ENCODE measurements at places on chromosomes 1 and 21.

DNA sequence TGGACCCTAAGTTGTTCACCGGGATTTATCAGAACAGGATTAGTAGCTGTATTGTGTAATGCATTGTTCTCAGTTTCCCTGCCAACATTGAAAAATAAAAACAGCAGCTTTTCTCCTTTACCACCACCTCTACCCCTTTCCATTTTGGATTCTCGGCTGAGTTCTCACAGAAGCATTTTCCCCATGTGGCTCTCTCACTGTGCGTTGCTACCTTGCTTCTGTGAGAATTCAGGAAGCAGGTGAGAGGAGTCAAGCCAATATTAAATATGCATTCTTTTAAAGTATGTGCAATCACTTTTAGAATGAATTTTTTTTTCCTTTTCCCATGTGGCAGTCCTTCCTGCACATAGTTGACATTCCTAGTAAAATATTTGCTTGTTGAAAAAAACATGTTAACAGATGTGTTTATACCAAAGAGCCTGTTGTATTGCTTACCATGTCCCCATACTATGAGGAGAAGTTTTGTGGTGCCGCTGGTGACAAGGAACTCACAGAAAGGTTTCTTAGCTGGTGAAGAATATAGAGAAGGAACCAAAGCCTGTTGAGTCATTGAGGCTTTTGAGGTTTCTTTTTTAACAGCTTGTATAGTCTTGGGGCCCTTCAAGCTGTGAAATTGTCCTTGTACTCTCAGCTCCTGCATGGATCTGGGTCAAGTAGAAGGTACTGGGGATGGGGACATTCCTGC lies 3.9 kb upstream of the OLFML3 start:
- DNase-seq = no peak

GRCh38 chr1:99292886-99293285 lies 28.6 kb downstream of the PLPPR4 start:
- DNase-seq = no peak

- no peak for DNase-seq
Observed at GRCh38 chr1:56025942-56026341, 553.4 kb downstream of the PLPP3 start.

- DNase-seq = no peak
Observed at GRCh38 chr1:216310776-216311175, 112.5 kb downstream of the USH2A start.

DNA sequence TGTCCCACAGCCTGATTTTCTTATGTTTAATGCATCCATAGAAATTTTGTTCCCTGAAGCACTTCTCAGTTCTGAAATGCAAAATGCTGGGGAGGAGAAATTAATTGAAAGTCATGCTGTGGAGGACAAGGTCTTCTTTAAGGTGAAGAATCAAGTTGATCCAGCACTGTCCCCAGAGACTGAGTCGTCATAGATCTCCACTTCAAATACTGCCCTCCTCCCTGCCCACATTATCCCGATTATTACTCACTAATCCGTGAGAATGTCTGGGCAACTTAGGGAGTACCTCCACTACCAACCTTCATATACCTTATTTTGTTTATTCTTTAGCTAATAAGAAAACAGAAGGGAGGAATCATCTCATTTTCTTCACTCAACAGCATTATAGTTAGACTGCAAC lies 70.0 kb upstream of the FMN2 start:
- DNase-seq = no peak

- DNase-seq = no peak
Observed at GRCh38 chr1:60984062-60984799, 98.1 kb upstream of the NFIA start.

DNA sequence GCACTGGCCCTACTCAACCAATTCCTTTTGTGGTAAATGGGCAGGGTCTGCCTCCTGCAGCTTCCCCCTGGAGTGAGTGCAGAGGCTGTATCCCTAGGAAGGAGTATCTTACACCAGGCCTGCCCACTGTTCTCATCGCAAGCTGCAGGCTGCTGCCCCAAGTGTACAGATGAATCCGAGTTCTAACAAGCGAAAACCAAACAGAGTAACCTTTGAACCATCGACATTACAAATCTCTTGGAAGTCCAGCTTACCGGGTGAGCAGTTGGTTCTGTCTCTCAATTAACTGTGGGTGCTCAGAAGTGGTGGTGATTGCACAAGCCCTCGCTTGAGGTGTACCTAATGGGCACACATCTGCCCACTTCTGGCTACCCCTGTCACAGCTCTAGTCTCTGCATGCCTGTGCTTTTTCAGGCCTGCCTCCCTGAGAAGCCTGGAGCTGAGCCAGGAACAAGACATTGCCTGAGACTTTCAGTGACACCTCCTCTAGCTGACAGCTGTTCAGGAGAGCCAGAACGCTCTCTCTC lies 22.7 kb downstream of the INAVA start:
- DNase-seq = no peak

DNA sequence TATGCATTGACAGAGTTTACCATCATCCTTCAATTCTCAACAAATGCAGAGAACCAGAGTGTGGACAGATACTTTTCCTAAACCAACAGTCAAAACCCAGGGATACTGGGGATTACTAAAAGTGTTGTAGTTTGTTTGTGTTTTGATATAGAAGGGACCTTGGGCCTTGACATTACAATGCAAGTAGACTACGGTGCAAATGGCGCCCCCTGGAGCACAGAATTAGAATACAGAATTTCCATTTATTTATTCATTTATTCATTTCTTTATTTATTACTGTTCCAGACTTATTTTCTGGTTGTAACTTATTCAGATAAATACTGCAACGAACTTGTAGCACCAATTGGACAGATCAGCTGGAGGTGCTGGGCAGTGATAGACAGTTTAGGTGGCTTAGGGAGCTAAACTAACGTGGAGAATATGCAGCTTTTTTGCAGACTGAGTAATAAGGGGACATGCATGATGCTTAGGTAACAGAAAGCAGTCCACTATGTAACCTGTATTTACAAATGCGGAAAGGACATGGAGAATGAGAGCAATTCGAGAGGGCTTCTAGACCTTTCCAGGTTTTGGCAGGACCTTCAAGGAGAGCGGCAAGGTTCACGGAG lies 42.6 kb downstream of the KIRREL1 start:
- peak; percentile 37 for DNase-seq

- DNase-seq = no peak
Observed at GRCh38 chr1:119366424-119366823, 2.2 kb upstream of the HAO2 start.

GRCh38 chr1:59475737-59476136 lies 178.8 kb downstream of the FGGY start:
- no peak for DNase-seq

GRCh38 chr21:14763695-14764064 lies 217.6 kb upstream of the SAMSN1 start:
- no peak for DNase-seq

GRCh38 chr21:17105932-17106331 lies 406.9 kb upstream of the CXADR start:
- DNase-seq = no peak

DNA sequence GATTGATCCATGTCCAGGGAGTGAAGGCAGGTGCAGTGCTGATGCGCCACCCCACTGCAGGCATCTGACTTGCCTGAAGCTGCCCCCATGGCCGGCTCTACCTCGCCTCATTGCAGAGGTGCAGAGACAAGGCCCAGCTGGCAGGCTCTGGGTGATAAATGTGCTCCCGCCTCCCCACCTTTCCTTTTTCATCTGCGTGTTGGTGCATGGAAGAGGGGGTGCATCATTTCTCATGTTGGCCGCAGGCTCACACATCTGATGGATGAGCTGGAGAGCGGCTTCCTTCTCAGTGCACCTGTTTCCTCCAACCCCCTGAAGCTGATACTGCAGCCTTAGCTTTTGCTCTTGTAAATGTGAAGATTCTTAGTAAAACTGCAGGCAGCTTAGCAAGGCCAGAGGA lies 306.0 kb upstream of the KAZN start:
- no peak for DNase-seq

- DNase-seq = no peak
Observed at GRCh38 chr1:76759950-76760349, 107.3 kb upstream of the ST6GALNAC5 start.

DNA sequence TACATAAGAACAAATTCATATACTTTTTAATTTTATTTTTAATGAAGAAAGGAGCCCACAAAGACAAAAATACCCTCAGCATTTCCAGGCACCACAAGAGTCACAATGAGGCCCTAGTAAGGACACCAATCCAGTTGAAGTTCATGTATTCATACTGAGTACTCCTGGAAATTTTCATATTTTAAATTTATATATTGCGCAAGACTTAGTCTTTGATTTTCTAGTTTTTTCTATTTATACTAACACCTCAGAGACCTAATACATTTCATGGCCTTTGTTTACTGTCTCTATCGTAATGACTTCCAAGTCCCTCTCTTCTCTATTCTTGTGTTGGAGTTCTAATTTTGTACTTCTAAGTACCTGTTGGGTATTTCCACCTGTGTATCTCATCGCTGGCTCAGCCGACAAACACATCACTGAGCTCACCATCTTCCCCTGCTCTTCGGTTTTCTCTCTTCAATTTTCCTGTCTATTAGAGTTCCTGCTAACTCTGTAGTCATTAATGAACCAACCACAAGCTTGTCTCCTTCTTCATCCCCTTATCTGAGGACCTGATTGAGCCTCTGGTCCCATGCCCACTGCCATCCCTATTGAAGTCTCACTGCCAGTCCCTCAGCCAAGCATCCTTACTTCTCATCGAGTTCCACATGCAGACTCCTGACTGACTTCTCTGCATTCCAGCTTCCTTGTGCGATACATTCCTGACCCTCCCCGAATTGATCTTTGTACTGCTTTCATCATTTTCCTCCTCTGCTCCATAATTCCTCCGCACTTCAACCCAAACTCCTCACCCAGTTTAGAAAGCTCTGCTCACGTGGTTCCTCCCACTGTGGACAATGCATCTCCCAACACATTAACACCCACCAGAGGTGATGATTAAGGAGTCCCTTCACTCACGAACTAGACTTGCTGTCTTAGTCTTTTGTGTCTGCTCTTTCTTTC lies 17.3 kb upstream of the IRF2BP2 start:
- no peak for DNase-seq

DNA sequence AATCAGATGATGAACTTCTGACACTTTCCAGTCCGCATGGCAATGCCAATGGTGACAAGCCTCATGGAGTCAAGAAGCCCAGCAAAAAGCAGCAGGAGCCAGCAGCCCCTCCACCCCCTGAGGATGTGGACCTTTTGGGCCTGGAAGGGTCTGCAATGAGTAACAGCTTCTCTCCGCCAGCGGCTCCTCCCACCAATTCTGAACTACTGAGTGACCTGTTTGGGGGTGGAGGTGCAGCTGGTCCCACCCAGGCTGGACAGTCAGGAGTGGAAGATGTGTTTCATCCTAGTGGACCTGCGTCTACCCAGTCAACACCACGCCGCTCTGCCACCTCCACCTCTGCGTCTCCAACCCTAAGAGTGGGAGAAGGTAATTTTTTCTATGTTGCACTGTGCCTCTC lies 28.0 kb upstream of the LEPR start:
- no peak for DNase-seq

GRCh38 chr1:59967141-59967697 lies 40.6 kb upstream of the CYP2J2 start:
- DNase-seq = peak; percentile 53
